ENCODE measurements at places on chromosomes 3 and 15.

- DNase-seq = no peak
These were observed 34.4 kb downstream of the DET1 start for GRCh38 chr15:88512078-88512477.

DNA sequence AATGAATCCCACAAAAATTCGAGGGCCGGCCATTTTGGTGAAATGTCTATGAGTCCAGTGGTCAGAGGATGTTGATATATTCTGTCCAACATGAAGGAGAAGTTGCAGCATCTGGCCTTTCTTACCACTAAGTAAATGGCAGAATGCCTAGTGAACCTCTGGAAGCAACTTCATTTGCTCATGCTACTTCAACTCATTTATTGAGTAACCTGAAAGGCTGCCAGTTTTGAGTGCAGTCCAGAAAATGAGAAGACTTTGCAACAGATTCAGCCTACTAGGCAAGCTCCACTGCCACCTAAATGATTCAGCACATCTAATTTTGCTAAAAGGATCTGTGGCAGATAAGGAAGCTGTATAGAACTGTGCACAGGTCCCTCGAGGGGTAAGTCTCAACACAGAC, 265.0 kb downstream of the OPA1 start:
- DNase-seq = peak; percentile 22

GRCh38 chr15:65058394-65059368, 9.1 kb downstream of the RASL12 start:
- DNase-seq = no peak

DNA sequence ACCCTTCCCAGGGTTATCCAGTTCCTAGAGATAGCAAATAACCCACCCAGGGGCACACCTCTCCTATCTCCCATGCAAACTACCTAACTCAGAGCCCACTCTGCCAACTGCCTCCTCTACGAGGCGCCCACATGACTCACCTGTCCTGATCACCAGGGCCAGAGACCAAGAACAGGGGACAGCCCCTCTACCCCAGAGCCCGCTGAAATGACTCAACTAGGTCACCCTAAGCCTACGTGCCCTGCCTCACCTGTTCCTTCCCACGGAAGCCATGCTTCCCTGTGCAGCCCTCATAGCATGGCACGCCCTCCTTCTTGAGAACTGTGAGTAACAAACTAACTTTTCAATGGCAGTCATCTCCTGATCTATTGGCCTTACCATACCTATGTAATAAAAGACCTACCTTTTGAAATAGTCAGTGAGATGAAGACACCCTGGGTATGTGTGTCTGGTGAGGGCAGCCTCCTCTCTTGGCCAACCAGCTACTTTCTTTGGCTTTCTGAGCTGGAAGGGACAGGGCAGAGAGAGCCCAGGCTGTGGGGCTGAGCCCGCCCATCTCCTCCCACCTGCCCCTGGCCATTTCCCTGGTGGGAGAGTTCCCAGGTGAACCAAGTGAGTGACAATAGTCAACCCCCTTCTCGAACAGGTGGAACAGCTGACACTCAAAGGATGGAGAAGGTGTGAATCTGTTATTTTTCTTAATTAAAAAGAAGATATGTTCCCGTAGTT, 25.5 kb upstream of the PRR23E start:
- no peak for DNase-seq

GRCh38 chr15:49693498-49693897, 72.7 kb downstream of the DTWD1 start:
- DNase-seq = no peak

DNA sequence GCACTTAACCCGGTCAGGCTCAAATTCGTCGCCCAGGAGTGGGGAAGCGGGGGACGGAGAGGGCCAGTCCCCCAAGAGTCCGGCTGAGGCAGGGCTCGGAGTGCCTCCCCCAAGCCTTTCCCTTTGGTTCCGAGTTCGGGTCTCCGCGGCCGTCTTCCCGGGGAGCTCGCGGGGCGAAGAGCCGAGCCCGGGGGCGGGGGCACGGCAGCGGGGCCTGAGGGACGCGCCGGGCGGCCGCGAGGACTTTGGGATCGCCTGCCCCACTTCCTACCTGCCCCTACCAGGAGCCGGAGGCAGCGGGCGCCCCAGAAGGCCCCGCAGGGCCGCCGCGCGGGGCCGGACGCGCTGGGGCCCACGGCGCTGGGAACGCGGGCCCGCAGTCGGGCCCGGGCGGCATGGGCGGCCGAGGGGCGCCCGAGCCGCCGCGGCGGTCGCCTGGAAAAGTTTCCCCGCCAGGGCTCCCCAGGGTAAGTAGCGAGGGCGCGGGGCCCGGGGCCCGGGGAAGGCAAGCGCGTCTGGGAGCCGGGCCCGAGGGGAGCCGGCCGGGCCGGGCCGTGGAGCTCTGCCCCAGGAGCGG, 2.8 kb downstream of the FURIN start:
- DNase-seq = no peak
